ENCODE measurements at places on chromosomes 5 and 9. TPM values are rescaled to one million over a fixed set of nuclear protein-coding genes. Genes with fewer than 3 reads are reported as not detected.

DNA sequence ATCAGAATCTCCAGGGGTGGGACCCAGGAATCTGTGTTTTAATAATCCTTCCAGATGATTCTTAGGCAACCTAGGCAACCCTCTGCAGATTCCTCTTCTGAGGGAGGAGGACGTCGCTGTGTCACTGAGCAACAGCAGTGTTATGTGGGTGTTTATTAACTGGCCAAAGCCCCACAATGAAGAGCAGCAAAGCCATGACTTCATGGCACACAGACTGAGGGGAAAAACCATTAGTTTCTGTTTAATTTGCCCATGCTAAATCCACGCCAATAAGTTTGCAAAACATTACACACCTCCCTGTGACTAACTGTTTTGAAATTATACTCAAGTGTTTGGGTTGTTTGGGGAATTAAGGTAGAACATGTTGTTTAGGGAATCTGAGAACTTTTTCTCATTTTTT lies 83.7 kb upstream of the TMED7 start:
- H3K4me1 ChIP-seq: no peaks in the 10 kb centered on the region
- no peaks in the 10 kb centered on the region for H3K36me3 ChIP-seq
- DNase-seq: no peak

- H3K4me3 ChIP-seq: no peak overlapping the region
- H3K27me3 ChIP-seq: no peaks in the 10 kb centered on the region
- H3K4me1 ChIP-seq: peaks cover 13% of the 10 kb centered on the region
- no peak for DNase-seq
- no peaks in the 10 kb centered on the region for H3K36me3 ChIP-seq
Observed at GRCh38 chr9:89961616-89962341, 357.0 kb downstream of the GADD45G start.

DNA sequence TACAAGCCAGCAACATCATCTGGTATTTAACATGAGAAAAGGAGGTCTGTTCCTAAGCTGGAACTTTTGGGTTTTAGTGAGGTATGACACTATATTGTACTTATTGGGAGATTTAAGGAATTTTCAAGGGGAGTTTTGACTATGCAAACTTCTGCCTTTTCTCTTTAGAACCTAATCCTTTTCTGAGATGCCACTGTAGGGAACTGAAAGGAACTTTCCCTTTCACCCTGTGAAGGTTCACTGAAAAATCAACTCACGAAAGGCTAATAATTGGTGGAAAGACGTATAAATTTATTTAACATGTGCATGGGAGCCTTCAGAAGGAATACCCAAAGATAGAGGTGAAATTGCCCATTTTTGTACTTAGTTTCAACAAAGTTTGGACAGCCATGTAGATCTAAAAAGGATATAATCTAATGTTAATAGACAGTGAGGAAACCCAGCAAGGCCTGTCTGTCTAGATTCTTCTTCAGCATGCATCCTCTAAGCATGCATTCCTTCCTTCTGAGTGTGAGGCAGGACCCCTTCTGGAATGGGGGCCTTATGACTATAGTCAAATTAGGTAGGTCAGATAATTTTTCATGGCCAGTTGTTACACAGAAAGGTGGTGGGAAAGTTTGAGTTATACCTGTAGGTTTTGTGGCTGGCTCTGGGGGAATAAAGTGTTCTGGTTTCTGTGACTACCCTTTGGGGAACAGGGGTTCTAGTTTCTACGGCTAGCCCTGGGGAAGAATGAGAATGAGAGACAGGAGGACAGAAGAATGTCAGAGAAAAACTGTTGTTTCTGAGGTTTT lies 200.3 kb downstream of the C9orf152 start:
- no peaks in the 10 kb centered on the region for H3K27me3 ChIP-seq
- no peak for DNase-seq
- no peaks in the 10 kb centered on the region for H3K36me3 ChIP-seq
- no peak overlapping the region for H3K27ac ChIP-seq

The HNRNPH1 gene
- 929 TPM for total RNA-seq
